ENCODE measurements at places on chromosomes 11 and 22.

- DNase-seq = no peak
These were observed 96.1 kb downstream of the GRAMD1B start for GRCh38 chr11:123526027-123526805.

GRCh38 chr11:100932474-100933100, 197.0 kb downstream of the PGR start:
- no peak for DNase-seq

GRCh38 chr11:129257512-129257911, 65.4 kb upstream of the ARHGAP32 start:
- no peak for DNase-seq

DNA sequence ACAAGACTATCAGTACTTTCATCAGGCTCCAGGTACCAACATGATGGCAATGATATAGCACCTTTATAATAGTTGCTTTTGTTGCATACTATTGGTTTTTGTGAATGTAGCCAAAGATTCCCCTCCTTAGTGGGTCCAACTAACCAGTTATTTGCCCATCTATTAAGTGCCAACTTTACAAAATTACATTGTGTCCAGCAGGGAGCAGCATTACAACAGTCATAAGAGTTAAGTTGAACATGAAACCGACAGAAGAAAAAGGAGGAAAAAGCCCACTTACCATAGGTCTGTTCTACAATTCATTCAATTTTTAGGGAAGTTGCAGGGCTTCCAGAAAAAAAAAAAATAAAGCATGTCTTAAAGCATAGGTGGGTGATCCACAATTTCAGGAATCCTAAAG, 21.6 kb downstream of the IMMP1L start:
- DNase-seq = no peak

- DNase-seq = no peak
These were observed 584 bp upstream of the GAL start for GRCh38 chr11:68683536-68684384.

GRCh38 chr11:122491509-122491908, 164.0 kb upstream of the UBASH3B start:
- no peak for DNase-seq

DNA sequence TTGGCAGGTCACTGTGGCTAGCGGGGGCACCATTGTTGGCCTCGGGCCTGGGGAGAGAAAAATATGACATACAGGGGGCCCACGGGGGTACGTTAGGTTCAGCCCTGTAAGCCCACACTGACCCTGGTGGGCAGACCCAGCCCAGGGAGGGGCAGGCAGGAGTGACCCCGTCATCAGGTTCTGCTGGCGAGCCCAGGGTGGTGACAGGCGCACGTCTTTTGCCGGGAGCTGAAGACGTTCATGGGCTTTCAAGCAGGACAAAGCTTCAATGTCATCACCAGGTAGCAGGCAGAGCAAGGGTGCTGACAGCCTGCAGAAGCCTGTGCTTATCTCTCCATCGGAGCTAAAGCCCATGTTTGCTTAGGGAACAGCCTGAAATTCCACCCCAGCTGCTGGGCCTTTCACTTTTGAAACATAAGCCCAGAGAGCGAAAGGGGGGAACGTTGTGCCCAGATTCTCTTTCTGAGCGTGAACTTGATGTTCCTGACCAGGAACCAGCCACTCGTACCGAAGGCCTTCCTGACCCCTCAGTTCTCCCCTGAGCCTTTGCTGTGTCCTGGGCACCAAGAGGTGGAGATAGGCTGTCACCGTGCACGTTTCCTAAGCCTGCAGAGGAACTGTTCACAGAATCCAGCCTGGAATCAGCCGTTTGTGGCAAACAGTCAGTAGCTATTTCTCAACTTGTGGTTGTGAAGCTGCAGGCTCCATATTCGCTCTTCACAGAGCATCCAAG, 74.0 kb upstream of the ATXN10 start:
- no peak for DNase-seq

- no peak for DNase-seq
These were observed 25.5 kb downstream of the OR10A6 start for GRCh38 chr11:7905549-7905948.

GRCh38 chr22:44291265-44291664, 21.5 kb downstream of the SHISAL1 start:
- no peak for DNase-seq

DNA sequence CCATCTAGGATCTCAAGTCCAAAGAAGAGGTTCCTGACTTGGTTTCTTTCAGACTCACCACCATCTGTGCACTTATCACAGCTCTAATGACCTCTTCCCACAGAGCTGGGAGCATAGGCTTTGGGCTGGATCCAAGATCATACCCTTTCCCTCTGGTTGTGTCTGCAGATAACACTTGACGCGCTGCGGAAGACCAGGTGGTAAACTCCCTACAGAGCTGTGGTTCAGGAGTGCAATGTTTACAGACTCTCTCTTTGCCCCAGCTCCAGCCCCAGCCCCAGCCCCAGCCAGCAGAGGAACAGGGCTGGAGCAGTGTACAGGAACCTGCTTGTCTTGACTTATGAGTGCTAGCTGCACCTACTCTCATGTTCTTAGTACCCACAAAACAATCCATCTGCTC, 274.4 kb upstream of the SYN3 start:
- DNase-seq = no peak

DNA sequence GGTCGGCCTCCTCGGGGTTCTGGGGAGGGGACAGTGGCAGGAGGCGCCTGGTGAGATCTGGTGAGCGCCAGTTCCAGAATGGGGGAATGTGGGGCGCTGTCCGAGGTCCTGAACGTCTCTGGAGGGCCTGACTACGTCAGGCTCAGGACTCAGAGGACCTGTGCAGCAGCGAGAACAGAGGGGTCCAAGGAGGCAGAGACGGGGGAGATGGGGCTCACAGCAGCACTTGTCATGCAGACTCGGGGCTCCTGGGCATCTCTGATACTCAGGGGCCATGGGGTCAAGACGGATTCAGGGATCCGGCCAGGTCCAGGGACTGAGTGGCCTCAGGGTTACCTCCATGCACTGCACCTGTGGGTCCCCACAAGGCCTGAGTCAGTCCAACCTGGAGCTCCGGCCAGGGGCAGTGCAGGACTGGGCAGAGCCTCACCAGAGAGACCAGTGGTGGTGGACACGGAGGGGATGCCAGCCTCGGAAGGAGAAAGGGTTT, 92.2 kb downstream of the BRD1 start:
- no peak for DNase-seq

DNA sequence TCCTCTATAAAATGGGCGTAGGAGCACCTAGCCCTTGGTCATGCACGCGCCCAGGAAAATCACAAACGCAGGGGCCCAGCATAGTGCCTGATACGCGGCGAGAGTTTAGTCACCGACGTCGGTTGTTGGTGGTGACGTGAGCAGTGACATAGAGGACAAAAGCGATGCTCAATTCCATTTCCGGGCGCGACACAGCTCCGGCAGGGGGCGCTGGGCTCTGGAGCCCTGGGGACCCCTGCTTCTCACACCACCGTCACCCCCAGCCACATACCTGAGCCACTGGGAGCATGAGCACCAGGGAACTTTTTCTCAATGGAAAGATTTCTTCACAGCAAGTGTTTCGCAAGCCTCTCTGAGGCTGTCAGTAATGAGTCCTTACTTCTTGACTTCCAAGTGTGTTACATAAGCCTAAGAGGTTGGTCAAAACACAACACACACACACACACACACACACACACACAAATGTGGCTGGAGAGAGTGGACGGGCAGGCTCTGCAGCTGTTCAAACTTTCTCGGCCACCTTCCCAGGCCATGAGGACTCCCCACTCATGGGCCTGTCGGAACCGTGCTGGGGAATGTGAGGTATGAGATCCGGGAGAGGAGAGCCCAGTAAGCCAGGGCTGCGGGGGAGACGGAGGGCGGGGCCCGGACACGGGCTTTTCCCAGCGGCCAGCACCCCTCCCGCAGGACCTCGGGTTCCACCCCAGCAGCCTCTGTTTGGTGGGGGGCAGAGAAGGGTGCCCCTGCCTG, 36.9 kb upstream of the LINC01488 start:
- no peak for DNase-seq

DNA sequence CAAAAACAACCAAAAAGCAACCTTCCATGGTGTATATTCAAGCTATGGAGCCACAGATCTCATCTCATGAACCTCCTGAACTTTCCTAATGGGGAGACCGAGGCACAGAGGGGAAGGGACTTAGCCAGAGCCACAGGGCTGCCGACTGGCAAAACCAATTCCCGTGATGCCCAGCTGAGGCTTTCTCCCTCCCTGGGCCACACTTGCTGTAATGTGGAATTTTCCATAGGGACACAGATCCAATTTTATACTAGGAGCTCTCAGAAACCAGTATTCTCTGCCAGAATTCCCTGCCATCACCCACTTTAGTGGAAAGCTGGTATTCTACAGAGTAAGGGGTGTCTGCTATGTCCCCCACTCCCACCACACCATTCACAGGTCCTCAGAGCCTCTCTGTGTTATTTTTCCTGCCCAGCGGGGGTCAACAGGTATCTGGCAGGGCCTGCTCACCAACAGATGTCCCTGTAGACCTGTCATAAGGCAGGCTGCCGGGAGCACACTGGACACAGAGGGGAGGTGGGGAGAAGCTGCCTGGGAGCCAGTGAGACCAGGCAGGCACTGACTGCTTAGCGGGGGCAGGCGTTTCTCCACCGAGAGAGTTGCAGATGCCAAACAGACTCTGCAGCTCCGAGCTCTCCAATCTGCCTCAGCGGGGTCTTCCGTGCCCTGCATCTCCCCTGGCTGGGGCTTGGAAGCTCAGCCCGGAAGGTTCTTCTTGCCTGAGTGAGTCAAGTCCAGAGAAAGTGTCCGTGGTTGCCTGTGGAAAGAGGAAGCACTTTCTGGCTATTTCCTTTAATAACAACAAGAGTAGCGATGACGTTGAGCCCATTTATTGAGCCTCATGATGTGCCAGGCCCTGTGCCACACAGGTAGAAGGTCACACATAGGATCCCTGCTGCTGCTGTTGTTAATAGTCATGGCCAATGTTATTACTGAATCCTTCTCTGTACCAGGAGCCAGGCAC, 26.3 kb downstream of the RPS6KA4 start:
- DNase-seq = no peak
